GDM1 (cell line): ENCODE measurements at places on chromosomes 6 and 20.

- DNase-seq = no peak
These were observed 107.6 kb upstream of the MCHR2 start for GRCh38 chr6:100101644-100102043.

DNA sequence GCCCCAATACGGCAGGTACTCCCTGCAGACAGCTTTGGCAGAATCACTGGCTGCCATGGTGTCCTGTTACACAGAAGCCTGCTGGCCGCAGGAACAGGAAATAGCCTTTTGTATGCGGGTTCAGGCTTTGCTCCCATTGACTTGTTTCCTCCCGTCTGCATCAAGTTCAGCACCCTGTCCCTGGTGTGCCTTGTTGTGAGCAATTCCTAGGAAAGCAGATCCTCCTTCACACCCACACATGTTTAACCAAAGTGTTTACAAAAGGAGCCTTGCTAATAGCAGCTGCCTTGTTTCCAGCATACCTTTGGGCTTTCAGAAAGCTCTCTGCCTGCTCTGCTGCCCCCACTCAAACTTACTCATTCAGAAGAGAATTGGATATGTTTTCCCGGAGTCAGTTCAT lies 127.2 kb upstream of the SUPT3H start:
- no peak for DNase-seq

- no peak for DNase-seq
These were observed 115.4 kb upstream of the DST start for GRCh38 chr6:56758120-56758519.

DNA sequence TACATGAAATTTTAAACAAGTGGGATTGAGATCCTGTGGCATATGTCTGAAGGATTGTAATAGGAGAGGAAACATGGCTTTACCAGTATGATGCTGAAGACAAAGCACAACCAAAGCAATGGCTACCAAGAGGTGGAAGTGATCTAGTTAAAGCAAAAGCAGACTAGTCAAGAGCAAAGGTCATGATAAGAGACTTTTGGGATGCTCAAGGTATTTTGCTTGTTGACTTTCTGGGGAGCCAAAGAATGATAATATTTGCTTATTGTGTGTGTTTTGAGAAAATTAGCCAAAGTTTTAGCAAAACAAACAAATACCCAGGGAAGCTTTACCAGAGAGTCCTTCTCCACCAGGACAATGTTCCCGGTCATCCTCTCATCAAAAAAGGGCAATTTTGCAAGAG lies 20.3 kb downstream of the SLC16A10 start:
- DNase-seq = no peak

DNA sequence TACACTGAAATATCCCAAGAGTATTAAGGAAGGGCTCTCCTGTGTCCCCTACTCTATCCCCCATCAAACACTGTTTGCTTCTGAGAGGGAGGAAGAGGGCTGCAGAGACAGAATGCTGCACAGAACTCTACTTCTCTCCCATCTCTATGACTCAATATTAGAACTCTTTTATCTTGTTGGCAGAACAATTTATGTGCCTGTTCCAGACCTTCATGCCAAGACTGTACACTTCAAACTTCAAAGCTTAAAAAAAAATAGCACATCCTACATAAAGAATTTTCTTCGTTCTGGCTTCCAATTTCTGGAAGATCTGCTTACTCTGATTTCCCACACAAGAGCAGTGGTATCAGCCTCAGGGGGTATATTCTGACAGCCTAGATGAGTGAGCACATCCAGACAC lies 19.6 kb upstream of the GPR63 start:
- DNase-seq = no peak

DNA sequence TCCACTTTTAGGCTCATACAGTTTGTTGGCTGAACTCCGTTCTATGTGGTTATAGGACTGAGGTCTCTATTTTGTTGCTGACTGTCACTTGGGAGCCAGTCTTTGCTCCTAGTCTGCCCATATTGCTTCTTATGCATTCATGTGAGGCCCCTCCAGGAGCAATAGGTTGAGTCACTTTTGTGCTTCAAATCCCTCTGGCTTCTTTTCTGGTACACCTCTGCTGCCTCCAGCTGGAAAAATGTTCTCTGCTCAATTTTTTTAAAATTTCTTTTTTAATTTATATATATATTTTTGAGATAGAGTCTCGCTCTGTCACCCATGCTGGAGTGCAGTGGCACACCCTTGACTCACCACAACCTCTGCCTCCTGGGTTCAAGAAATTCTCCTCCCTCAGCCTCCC lies 42.7 kb upstream of the NOX3 start:
- DNase-seq = no peak

DNA sequence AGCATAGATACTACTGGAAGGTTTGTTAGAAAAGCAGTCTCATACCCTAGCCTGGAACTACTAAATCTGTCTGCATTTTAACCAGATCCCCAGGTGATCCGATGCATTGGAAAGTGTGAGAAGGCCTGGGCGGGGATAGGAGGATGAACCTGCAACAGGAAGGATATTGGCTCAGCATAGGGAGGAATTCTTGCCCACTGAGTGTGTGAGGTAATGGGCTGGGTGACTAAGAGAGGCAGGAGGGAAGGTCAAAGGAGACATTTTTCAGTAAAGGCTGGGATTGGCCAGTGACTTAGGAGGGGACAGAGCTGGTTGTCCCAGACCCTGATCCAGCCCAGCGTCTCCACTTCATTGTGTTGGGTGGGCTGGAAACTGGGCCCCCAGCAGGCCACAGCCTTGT lies 191.0 kb upstream of the LRFN2 start:
- no peak for DNase-seq

- DNase-seq = no peak
These were observed 309.0 kb upstream of the CHD6 start for GRCh38 chr20:41927189-41927588.

DNA sequence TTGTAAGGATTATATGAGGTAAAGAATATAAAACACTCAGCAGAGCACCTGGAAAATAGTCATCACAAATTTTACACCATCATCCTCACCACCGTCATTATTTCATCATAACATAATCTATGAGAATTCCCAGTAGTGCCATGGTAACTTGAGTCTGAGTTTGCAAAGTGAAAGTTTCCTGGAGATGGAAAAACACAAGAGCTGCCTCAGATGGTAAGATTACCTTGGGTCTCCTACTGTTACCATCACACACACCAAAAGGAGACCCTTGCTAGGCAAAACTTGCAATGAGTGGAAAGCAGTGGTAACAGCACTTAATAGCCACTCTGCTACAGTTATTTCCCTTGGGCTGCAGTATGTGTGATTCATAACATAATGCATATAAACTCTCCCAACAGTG lies 589.8 kb downstream of the RNF144B start:
- no peak for DNase-seq

DNA sequence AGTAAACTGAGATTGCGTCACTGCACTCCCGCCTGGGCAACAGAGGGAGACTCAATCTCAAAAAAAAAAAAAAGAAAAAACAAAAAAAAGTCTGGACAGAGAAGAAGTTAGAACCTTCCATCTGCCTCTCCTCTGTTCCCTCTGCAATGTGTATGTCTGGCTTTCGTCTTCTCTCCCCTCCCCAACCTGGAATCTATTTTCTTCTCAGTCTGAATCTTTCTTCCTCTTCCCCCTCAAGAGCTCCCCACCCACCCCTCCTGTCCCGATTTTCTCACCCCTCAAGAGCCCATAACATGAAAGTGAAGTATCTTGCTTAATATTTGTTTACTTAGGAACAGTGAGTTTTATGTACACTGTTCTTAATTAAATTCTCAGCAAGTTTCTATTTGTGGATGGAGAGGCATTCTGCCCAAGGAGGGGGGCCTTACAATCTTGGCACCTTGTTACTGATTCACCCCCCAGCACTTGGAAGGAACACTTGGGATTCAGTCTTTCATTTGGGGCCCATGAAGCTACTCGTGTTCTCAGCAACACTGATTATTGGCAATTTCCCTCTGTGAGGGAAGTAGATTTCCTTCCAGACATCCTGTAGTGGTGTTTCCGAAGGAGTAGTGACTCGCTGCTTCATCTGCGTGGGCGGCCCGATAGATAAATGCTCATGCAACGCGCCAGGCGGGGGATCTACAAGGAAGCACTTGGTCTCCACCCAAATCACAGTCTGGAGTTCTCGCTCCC lies 69.3 kb upstream of the SRSF6 start:
- no peak for DNase-seq

- DNase-seq = no peak
These were observed 23.6 kb downstream of the SLC35D3 start for GRCh38 chr6:136945711-136946121.

- no peak for DNase-seq
These were observed 4.6 kb downstream of the NPBWR2 start for GRCh38 chr20:64102647-64103354.

DNA sequence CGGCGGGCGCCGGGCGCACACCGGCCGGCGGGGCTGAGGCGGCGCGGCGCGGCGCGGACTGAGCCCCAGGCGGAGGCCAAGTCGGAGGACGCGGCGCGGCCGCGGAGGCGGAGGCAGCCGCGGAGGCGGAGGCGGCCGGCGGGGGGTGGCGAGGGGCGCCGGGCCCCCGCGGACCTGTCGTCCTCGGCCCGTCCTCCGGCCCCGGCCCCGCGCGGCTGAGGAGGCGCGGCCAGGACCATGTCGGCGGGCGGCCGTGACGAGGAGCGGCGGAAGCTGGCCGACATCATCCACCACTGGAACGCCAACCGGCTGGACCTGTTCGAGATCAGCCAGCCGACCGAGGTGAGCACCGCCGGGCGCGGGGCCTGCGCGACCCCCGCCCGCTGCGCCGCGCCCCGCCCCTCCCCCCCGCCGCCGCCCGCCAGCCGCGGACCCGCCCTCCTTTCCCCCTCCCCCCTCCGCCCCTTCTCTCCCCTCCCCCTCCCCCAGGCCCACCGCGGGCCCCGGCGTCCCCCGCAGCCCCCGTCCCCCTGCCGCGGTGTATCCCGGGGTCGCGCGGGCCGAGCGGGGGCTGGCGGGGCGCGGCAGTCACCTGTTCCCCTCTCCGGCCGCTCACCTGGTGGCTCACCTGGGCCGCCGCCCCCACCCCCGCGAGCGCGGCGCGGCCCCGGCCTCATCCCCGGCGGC lies at the start of gene AFDN:
Gene AFDN, plus strand, starts transcription at position 16 of the 687 bp plus-strand sequence. Its CDS starts 222 bp downstream, at position 238.
- no peak for DNase-seq

- no peak for DNase-seq
These were observed 440.0 kb upstream of the HSF2 start for GRCh38 chr6:121959501-121959900.
